ENCODE measurements at places on chromosomes 4 and X.

- no peak for DNase-seq
Observed at GRCh38 chr4:137819964-137820383, 287.7 kb upstream of the PCDH18 start.

- DNase-seq: no peak
Observed at GRCh38 chr4:98202907-98203306, 58.3 kb upstream of the RAP1GDS1 start.

DNA sequence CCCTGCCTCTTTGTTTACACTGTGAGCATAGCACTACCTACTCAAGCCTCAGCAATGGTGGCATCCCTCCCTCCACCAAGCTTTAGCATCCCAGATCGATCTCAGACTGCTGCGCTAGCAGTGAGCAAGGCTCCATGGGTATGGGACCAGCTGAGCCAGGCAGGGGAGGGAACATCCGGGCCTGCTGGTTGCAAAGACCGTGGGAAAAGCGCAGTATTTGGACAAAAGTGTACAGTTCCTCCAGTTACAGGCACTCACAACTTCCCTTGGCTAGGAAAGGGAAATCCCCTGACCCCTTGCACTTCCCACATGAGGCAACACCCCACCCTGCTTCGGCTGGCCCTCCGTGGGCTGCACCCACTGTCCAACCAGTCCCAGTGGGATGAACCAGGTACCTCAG lies 26.5 kb downstream of the EGF start:
- DNase-seq: no peak

- no peak for DNase-seq
Observed at GRCh38 chrX:6226596-6227452, 1.8 kb downstream of the NLGN4X start.

DNA sequence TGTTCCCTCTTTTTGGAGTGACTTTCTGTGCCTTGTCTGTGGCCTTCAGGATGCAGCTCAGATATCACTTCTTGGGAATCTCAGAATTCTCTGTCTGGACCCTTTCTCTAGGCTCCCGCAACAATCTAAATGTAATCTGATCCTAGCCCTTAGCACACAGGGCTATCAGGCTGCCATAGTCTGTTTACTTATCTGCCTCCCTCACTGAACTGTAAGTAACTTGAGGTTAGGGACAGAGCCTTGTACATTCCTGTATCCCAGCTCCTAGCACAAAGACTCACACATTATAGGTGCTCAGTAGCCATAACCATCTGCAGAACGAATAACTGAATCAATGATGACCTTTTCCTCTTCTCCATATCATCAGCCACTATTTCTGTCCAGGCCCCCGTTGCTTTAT lies 69.5 kb downstream of the RTL9 start:
- DNase-seq: no peak

- DNase-seq: no peak
Observed at GRCh38 chr4:77248805-77249204, 91.8 kb downstream of the CCNG2 start.

DNA sequence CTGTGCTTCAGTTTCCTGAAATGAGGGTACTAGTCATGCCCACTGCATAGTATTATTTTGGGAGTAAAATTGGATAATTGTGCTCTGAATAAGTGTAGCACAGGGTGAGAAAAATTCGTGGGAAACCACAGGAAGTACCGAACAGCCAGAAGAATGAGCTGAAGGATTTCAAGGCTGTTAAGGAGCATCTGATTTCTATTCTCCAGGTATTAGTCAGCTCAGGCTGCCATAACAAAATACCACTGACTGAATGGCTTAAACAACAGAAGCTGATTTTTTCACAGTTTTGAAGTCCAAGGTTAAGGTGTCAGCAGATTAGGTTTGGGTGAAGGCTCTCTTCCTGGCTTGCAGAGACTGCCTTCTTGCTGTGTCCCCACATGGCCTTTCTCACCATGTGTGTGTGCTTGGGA lies 41.9 kb downstream of the WWC2 start:
- no peak for DNase-seq

DNA sequence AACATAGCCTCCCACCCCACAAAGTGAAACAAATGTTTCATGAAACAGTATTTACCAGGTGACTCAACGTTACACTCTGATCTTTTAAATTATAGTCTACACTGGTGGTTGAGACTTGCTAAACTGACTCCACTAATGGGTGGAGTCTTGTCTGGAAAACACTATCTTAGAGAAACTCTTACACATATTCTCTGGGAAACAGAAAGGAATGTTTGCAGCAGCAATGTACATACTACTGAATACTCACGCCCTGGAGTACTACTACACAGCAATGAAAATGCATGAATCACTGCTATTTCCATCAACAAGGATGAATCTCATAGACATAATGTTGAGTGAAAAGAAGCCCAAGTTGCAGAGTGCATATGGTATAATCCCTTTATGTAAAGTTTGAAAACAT lies 208.5 kb upstream of the IGFBP7 start:
- DNase-seq: no peak

DNA sequence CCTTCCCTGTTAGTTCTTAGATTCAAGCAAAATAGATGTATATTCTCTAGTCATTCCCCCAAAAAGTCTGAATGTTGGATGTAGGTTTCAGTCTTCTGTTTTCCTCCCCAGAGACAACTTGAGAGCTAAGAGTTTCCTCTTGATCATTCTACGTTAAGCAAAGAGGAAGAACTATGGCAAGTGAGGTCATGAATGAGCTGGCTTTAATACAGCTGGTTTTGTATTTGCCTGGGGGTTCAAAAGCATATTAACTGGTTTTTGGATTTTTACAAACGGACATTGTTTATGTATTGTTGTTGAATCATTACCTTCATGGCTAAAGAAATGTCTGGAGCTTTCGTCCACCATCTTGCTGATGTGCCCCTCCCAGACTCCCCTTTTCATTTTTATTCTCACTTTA lies 916.7 kb upstream of the POU3F4 start:
- no peak for DNase-seq

DNA sequence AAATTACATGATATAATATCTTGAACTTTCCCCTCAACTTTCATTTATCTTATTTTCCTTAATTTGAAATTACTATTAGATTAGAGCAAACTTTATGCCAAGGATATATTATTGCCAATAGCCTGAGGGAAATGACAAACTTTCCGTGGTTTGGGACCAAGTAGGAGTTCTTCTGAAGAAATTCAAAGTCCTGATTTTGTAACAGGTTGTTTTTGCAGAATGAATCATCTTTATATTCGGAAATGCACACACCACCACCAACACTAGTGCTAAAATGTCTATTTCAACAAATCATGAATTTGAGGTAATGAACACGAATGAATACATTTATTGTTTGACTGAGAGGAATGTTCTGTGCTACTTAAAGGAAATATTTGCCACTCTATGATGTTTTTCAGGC lies 226.7 kb downstream of the GRIA2 start:
- DNase-seq: no peak

DNA sequence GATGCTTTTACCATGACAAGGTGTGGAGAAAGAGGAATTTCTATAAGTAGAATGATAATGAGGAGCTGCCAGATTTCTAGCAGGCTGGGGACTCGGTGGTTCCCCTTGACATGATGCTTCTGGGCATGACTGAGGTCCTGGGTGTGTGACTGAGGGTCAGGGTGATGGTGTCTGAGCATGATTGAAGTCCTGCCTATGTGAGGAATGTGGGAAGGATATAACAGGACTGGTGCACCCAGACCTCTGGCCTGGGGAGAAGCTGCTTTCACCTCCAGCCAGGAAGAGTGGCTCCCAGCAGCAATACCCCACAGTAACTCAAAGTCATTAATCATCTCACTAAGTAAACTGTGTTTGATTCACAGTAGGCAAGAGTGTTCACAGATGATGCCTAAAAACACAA lies 17.4 kb downstream of the SORBS2 start:
- DNase-seq: no peak

DNA sequence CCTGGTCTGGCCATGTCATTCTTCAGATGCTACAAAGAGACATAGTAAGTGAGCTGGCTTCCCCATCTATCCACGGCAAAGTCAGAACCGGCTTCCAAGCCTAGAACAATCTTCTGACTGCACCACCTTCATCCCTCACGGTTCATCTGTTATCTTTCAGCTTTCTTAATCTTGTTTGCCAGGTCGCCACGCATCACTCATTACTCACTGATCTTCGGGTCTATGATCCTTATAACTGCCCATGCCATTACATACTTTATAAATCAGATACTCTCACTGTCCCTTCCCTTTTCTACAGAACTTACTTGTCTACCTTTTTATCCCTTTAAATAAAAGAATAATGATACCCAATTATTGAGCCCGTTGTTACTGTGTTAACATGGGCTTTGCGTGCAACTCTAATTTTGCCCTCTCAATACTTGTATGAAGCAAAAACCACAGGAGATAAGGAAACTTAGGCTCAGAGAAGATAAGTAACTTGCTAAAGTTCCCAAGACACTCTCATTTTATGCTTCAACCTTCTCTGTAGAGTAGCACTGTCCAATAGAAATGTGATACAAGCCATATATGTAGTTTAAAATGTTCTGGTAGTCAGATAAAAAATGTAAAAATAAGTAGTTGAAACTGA lies 171.7 kb downstream of the AMELX start:
- no peak for DNase-seq

GRCh38 chr4:140138428-140138827 lies 15.6 kb downstream of the MAML3 start:
- DNase-seq: no peak

- DNase-seq: no peak
Observed at GRCh38 chr4:89483833-89484232, 176.2 kb upstream of the GPRIN3 start.

GRCh38 chr4:99885063-99885664 lies 9.1 kb downstream of the LAMTOR3 start:
- no peak for DNase-seq

DNA sequence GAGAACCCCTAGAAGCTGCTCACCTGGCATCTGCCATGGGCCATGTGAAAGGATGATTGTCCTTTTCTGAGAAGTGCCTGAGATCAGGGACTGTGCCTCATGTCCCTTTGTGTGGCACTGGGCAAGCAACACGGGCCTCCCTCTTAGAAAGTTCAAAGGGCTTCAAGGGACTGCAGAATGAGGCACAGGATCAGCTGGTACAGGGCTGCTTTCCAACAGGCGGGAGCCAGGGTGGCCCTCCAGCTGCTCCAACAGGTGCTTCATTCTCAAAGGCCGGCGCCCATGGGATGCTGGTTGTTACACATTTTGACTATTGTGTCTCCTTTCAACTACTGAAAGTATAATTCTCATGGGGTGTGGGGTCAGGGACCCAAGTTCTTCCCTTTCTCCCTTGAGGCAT lies 114.7 kb downstream of the ENPP6 start:
- no peak for DNase-seq

DNA sequence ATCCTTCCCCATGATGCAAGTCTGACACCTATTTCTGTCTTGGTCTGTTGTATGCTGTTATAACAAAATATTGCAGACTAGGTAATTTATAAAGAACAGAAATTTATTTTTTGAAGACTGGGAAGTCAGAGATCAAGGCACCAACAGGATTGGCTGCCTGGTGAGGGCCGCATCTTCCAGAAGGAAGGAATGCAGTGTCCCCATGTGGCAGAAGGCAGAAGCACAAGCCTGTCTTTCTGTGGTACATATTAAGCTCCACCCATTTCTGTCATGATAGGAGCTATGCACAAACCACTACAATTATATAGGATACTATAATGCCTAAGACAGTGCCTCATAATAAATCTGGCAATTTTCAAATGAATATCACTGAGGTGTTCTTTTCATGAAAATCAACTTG lies 502.3 kb upstream of the DIAPH2 start:
- DNase-seq: no peak

DNA sequence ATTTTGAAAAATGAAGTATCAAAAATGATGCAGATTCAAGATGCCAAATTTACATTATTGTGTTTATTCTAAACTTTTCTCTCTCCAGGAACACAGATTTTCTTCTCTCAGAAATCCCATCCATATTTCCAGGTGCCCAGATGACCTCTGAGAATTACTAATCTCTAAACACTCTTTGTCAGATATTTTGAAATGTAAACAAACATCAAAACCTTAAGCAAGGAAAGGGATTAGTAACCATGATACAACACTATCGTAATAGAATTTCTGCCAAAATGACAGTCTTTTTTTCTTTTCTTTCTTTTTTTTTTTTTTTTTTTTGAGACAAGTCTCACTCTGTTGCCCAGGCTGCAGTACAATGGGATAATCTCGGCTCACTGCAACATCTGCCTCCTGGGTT lies 76.7 kb downstream of the PDS5A start:
- no peak for DNase-seq

DNA sequence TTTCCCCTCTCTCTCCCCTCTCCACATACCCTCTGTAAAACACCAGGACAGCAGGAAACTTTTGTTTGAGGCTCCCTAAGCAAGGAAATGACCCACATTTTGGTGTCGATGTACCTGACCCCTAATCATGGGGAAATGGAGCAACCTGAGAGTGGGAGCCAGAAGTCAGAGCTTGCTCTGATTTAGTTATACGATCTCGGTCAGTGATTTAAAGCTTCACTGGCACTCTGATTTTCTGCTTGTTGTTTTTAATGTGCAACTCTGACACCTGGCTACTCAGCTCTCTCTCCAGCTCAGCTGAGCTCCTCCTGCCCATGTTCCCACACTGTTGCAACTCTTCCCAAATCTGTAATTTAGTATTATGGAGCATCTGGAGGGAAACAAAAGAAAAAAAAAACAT lies 408.6 kb downstream of the ADAM29 start:
- no peak for DNase-seq

- no peak for DNase-seq
Observed at GRCh38 chr4:15349531-15349935, 78.3 kb upstream of the C1QTNF7 start.

DNA sequence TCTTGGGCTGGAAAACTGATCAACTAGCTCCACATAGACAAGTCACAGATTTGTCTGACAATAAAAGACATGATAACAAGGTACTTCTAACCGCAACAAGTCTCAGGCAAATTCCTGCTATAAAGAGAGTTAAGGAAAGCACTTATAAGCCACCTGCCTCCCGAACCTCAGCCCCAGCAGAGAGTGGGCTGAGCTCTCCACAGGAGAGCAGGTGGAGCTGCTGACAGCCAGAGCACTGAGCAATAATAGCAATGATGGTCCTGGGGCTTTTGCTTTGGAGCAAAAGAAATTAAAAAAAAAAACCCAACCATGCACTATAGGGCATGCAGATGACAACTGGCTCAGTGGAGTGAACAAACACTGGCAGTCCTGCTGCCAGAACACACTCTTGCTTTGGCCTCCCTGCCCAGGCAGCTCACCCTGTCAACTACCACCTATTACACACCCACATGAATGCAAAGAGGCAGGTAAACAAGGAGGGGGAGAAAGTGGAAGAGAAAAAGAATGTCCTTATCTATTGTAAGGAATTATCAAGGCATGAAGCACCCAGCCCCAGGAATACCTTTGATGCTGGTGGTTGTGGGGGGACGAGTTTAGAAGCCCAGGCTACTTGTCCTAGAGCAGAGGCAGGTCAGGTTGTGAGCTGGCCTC lies 135.8 kb upstream of the DGKK start:
- no peak for DNase-seq

All from stimulated activated naive CD8-positive, alpha-beta T cell treated with anti-CD3 and anti-CD28 coated beads, Interleukin-15, Interleukin-2, amounts not matched to agents 100 U/mL and 50 U/mL, for 24 hours (primary cell).